ENCODE measurements at places on chromosomes 4 and X. TPM values are rescaled to one million over a fixed set of nuclear protein-coding genes. Genes with fewer than 3 reads are reported as not detected.
A peak's percentile ranks its signal among the peaks of the same experiment; 100 is the strongest.

CT55 gene
- polyA plus RNA-seq, result not detected

DNA sequence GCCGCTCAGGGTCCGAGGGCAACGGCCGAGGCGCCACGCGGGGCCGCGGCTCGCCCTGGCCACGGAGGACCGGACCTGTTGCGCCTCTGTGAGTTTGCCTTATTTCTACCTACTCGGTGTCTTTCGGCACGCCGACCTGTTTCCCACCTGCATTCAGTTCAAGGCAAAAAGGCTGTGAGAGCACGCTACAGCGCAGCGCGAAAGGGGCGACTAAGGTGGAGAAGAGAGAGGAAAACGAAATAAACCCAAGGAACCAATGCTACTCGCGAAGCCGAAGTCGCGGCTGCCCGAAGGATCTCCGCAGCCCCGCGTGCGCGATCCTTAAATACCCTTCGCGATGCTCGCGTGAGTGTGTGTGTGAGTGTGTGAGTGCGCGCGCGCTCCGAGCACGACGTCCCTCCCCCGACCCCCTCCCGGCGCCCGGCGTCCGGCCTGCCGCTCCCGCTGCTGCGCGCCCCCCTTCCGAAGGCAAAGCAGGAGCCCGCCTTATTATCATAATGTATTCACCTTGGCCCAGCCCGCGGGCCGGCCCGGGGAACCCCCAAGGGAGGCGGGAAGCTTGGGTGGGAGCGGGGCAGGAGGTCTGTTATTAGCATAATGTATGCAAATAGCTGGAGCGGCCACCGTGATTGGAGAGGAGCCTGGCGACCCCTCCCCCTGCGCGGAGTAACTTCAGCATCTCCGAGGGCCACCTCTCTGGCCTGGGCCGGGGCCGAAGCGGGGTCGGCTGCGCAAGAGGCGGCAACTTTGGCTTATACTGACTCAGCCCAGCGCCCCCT, at the start of gene COL25A1:
Gene COL25A1, minus strand, starts transcription at position 298 of the 779 bp plus-strand sequence.
- DNase-seq, result peak; percentile 16

GRCh38 chr4:6546681-6547447, 28.1 kb upstream of the MAN2B2 start:
- peak; percentile 67 for DNase-seq

- DNase-seq, result no peak
Measured at GRCh38 chrX:2546496-2546895, 45.7 kb upstream of the DHRSX start.

DNA sequence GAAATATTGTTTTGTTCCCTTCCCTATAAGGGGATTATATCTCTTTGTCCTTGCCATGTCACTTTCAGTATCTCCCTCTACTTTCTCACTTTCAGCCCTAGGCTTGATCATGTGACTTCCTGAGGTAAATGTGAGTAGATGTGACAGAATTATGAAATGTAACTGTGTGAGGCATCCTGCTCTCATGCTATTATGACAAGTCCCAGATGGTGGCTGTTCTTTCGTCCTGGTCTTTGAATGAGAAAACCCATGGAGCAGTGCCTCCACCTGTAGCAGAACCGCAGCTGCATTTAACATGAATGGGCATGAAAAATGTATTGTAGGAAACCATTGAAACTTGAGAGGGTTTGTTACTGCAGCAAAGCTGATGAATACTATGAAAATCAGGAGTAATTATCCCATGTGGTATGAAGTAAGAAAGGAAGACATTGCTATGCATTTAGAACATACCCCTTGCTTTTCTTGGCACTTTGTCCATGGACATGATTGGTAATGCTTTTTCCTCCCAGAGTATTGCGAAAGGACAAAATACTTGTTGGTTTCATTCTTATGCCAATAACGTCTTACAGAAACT, 202.2 kb upstream of the GPRIN3 start:
- DNase-seq, result no peak

- no peak for DNase-seq
Measured at GRCh38 chr4:174089711-174090110, 193.8 kb downstream of the FBXO8 start.

DNA sequence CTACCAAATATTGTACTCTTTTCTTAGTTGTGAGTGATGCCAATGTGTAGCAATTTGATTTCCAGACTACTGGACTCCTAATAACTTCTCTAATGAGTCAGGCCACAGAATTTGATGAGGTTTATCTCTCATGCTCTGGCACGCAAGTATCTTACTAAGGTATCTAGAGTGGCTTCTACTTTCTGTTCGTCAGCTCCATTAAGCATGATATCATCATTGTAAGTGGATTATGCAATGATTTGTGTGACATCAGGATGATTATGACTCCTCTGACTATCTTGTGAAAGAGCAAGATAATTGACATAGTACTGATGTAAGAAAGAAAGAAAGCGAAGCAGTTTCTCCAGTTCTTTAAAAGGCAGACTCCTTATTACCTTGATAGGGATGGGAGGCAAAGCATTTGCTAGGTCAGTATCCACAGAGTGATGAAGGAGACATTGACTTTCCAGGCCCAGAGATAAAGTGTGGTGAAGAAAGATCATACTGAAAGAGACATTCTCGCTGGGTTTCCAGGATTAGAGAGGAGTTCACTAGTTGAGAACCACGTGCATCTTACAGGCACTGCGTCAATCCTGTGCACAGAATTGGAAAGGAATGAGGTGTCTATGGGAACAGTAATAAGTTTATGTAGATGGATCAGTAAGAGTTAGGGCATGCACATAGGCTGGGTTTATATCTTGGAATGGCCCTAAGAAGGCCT, 161.9 kb upstream of the STK26 start:
- DNase-seq, result no peak

GRCh38 chr4:138236037-138236436, 6.1 kb downstream of the SLC7A11 start:
- no peak for DNase-seq

DNA sequence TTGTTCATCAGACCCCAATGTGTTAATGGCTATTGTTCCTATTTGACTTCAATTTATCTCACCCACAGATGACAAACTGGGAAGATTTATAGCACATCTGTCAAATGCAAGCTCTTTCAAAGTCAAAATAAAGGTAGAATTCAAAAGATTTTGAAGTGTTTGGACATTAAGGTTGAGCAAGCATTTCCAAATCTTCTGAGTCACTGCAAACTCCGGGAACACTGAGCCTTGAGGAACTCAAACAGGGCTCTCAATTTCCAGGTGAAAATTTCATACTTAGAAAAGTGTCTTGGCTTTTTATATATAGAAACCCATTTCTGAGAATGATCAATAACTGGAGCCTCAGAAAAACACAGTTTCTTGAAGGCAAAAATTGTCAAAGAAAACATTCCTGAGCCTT, 199.5 kb upstream of the IGFBP7 start:
- DNase-seq, result no peak

TASL gene
- 8.1 TPM for polyA plus RNA-seq

- DNase-seq, result no peak
Measured at GRCh38 chrX:41664908-41665307, 23.9 kb upstream of the GPR34 start.

- no peak for DNase-seq
Measured at GRCh38 chrX:69951753-69952152, 98.0 kb downstream of the AWAT2 start.

FRMPD3 gene
- polyA plus RNA-seq, result 2.2 TPM

SLC4A4 gene
- not detected for polyA plus RNA-seq

DNA sequence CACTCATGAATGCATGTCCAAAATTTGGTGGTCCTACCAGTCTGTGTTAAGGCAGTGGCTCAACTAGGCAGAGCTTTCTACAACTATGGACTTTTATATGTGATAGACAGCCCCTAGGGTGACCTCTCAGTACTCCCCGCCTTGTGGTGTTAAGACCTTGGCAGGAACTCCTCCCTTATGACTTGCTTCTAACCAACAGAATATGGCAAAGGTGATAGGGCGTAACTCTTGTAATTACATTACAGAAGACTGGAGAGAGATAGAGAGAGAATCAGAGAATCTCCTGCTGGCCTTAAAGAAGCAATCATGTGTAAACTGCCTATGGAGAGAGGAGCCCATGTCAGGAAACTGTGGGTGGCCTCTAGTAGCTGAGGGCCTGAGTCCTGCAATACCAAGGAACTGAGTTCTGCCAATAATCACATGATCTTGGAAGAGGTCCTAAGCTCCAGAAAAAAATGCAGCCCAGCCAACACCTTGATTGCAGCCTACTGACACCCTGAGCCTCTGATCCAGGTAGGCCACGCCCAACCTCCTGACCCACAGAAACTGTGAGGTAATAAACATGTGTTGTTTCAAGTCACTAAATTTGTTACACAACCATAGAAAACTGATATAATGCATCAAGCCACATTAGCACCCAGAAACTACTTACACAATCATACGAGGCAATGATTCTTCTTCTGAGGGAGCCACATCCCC, 68.9 kb downstream of the INPP4B start:
- no peak for DNase-seq

GRCh38 chrX:104707572-104707971, 141.6 kb downstream of the IL1RAPL2 start:
- DNase-seq, result no peak

- DNase-seq, result no peak
Measured at GRCh38 chr4:111274486-111274885, 651.6 kb upstream of the PITX2 start.

- no peak for DNase-seq
Measured at GRCh38 chrX:13934731-13935130, 95.0 kb downstream of the GEMIN8 start.

DNA sequence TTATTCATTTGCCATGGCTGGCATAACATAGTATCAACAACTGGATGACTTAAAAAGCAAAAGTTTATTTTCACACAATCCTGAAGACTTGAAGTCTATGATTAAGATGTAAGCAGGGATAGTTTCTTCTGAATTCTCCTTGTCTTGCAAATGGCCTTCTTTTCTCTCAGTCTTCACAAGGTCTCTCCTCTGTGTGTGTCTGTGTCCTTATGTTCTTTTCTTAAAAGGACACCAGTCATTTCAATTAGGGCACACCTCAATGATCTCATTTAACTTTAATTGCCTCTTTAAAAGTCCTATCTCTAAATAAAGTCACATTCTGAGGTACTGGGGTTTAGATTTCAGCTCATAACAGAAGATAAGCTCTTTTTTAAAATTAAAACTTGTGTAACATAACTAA, 399.7 kb downstream of the PABPC4L start:
- no peak for DNase-seq

DNA sequence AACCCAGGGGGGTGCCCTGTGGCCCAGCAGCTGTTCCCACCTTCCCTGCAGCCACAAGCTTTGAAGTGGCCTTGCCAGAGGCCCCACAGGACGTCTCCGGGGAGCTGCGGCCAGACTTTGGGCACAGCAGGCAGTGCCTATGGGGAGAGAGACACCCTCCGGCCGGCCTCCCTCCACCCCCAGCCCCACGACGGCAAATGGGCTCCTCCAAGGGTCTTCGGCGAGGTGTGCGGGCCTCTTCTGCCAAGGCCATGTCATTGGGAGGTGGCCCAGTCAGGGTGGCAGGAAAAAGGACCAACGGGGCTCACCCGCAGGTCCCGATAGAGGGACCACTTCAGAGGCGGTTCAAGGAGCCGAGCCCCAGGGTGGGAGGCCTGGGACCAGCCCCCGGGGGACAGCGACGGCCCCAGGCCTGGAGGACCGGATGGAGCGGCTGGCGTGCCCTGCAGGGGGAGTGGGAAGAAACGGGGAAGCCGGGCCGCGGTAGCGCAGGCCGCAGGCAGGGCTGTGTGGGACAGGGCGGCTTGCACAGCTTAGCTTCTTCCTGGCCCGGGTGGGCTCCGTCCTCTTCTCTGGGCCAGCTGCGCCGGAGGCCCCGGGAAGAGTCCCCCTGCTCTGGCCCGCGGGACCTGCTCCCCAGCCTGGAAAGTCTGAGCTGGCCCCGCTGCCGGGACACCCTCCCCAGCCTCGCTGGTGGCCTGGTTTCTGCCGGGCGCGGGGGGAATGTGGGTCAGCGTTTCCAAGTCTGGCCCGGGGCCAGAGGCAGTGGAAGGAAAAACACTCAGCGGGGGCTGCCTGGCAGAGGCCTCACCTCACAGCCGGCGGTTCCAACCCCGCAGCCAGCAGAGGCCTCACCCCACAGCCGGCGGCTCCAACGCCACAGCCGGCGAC, 21.9 kb upstream of the SPON2 start:
- DNase-seq, result no peak

DNA sequence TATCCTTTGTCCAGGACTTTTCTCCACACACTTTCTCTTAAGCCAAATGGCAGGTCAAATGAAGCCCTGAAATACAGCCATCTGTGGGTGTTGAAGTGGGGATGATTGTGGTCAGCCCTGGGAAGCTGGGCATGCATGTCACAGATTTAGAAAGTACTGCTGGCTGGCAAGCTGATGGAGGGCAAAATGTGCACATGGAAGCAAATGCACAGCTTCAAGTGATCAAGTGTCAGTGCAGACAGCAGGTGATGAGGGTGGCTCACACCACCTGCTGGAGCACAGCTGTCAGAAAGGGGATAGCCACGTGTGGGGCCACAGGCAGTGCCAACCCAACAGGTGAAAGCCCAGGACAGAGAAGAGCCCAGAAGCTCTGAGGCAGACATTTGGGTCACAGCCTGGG, 40.3 kb upstream of the ATXN3L start:
- no peak for DNase-seq

- DNase-seq, result no peak
Measured at GRCh38 chr4:57924951-57925350, 814.8 kb upstream of the IGFBP7 start.

DNA sequence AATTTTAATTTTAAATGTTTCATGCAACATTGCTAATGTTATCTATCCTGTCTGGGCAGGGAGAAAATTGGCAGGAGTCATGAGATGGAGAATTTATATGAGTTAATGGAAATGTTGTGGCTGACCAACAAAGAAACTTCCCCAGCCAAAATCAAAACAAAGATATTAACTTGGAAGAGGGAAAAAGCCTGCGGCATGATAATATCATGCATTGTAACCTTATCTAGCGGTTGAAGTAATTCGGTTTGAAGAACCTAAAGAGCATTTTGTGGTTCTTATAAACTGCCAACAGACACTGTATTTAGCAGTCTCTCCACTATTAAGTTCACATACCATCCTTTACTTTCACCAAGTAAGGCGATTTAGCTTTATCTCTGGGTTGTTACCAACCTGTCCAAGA, 42.3 kb downstream of the DKK2 start:
- no peak for DNase-seq

WDR1 gene
- polyA plus RNA-seq, result 134 TPM

- DNase-seq, result no peak
Measured at GRCh38 chr4:13989501-13989900, 362.0 kb upstream of the BOD1L1 start.

DNA sequence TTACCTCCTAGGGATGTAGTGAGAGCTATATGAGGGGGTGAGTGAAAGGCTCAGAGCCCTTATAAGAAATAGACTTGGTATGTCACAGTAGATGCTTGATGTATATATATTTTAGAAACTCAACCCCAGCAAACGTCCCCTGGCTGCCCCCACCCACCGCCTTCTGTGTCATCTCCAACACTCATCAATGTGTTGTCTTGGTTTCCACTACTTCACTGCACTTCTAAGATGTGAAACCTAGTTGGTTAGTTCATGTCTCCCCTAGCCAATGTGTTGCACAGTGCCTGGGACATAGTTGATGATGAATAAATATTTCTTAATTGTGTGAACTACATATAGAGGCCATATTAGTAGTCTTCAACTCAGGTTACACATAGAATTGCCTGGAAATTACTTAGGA, 4.4 kb downstream of the FGFBP2 start:
- DNase-seq, result no peak

- peak; percentile 10 for DNase-seq
Measured at GRCh38 chr4:102687982-102688433, 72.8 kb downstream of the MANBA start.
